Right lobe of liver (tissue), 6 donors: ENCODE measurements at places on chromosomes 4 and X. TPM values are rescaled to one million over a fixed set of nuclear protein-coding genes. Genes with fewer than 3 reads are reported as not detected.

TMEM31 gene
- total RNA-seq = 0.37 TPM

DNA sequence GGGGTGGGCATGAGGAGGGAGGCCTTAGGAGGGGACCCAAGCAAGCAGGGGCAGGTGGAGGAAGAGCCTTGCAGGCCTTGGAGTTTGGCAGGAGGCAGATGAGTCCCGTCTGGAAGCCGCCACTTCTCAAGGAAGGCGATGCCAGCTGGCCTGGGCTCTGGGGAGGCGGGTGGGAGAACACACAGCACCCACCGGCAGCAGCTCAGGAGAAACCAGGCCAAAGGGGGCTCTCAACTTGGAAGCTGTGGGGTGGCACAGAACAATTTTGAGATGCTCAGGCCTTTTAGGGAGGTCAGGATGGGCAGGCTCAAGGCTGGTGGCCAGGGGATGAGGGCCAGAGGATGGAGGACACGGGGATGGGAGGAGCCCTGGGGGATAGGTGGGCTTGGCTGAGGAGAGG is 11.6 kb upstream of the DUSP9 start:
- H3K27ac ChIP-seq = no peak overlapping the region
- no peaks in the 10 kb centered on the region for H3K27me3 ChIP-seq
- no peak overlapping the region for H3K4me3 ChIP-seq
- no peaks in the 10 kb centered on the region for H3K4me1 ChIP-seq
- DNase-seq = no peak

- H3K27ac ChIP-seq = no peak overlapping the region
- no peak for DNase-seq
- H3K4me1 ChIP-seq = no peaks in the 10 kb centered on the region
- H3K36me3 ChIP-seq = no peaks in the 10 kb centered on the region
- no peak overlapping the region for H3K4me3 ChIP-seq
- no peaks in the 10 kb centered on the region for H3K27me3 ChIP-seq
Observed at GRCh38 chr4:8119877-8120276, 38.7 kb downstream of the ABLIM2 start.

DNA sequence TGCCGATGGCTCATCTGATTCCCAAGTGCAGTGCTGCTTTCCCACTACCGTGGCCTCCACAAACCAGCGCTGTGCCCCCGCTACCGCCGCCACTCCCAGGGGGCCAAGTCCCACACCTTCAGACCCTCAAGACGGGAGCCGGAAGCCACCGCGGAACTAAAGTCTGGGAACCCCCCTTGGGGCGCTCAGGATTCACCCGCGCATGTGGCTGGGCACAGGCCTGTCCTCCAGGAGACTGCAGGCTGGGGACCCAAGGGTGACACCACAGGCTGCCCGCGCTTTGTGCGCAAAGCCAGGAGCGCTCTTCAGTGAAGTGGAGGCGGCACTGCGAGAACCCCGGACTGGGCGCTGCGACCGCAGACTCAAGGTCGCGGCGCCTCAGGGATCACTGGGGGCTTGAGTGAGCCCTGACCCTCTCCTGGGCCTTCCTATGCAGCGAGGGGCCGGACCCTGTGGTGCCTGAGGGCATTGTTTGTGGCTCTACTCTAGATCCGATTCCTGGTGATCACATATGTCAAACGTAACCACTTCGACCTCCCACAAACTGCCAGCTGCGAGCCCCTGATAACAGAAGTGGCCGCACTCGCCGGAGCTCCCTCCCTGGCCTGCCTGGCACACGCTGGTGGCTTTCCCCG is 20.4 kb upstream of the TBC1D14 start:
- no peaks in the 10 kb centered on the region for H3K36me3 ChIP-seq
- no peaks in the 10 kb centered on the region for H3K27me3 ChIP-seq
- no peak overlapping the region for H3K27ac ChIP-seq
- no peak overlapping the region for H3K4me3 ChIP-seq
- no peak for DNase-seq

DNA sequence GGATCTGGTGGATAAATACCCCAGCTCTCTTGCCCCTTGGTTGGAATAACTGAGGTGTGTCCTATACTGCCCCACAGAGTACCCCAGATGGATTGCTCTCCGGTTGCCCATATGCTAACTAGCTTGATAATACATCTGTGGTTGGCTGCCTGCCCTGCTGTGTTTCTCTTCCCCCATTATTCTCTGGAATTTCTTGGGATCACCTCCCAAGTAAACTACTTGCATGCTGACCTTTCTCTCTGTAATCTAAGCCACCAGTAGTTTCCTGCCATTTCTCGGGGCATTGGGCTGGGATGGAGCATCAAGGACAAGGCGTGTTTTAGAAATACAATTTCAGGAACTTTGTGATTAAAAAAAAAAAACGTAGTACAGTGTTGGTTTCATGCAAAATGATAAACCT is 25.2 kb downstream of the PPP1R2C start:
- no peaks in the 10 kb centered on the region for H3K4me1 ChIP-seq
- H3K27ac ChIP-seq = no peak overlapping the region
- H3K36me3 ChIP-seq = no peaks in the 10 kb centered on the region
- no peak overlapping the region for H3K4me3 ChIP-seq

DNA sequence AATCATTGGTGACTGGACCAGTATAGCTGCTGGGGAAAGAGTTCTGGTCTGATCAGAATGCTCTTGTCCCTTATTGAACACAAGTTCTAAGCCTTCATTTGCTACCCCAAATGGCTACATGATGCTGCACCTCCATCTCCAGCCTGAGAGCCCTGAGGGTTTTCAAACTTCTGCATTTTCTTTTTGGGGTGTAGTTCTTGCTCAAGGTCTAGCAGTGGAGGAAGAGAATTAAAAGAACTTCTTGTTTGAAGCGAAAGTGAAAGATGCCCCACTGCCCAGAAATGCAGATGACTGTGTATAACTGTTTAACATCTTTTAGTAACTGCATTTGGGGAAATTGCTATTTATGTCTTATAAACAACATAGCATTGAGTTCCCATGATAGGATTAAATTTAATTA is 38.5 kb downstream of the LAMTOR3 start:
- H3K4me1 ChIP-seq = no peaks in the 10 kb centered on the region
- no peaks in the 10 kb centered on the region for H3K36me3 ChIP-seq
- H3K4me3 ChIP-seq = no peak overlapping the region
- no peak overlapping the region for H3K27ac ChIP-seq
- no peaks in the 10 kb centered on the region for H3K27me3 ChIP-seq
- no peak for DNase-seq

DNA sequence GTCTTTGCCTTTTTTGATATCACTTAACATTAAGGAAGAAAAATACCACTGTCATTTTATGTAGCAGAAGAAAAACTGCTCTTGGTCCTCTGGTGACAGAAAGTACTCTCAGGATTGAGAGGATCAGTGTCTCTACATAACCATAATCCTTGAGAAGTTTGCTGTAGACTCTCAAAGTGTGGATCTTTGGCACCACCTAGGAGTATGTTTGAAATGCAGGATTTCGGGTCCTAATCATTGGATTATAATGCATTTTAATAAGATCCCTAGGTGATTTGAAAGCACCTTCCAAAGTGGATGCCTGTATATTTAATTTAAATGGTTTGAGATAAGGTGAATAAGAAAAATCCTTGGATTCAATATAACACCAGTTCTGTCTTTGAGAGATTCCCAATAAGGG is 23.2 kb downstream of the MOB1B start:
- no peak overlapping the region for H3K27ac ChIP-seq
- H3K36me3 ChIP-seq = no peaks in the 10 kb centered on the region
- DNase-seq = no peak
- H3K4me1 ChIP-seq = no peaks in the 10 kb centered on the region
- H3K27me3 ChIP-seq = no peaks in the 10 kb centered on the region
